ENCODE measurements at places on chromosomes 13 and 19.

DNA sequence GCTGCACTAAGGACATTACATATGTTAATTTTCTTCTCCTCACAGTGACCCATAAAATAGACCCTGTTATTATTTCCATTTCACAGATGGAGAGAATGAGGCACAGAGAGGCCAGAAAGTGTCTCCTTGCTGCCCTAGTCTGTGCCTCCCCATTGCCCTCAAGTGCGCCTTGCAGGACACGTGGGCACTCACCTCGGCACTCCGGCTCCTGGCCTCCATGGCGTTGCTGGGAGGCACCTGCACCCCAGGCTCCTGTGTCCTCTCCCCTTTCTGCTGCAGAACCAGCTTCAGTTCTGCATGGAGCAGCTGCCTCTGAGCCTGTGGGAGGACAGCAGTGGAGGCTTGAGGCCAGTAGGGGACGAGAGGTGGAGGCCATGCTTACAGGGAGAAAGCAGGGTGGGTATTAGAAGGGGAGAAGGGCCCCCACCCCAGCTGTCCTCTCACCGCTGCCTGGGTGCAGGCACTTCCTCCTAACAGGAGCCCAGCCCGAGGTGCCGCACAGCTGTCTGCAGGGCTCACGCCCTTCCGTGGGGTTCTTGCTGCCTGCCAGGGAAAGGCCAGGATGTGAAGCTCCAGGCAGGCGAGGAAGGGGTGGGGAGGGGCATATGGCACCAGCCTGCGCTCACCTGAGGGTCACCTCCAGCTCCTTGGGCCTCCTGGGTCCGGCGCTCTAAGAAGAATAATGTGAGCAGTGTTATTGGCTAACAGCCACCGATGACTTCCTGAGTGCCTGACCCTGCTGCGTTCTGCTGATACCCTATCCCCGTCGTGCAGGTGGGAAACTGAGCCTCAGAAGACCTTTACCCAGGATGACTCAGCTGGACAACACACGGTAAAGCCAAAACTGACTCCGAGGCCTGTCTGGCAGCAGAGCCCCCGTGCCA lies 5.2 kb downstream of the PRX start:
- no peak for DNase-seq

DNA sequence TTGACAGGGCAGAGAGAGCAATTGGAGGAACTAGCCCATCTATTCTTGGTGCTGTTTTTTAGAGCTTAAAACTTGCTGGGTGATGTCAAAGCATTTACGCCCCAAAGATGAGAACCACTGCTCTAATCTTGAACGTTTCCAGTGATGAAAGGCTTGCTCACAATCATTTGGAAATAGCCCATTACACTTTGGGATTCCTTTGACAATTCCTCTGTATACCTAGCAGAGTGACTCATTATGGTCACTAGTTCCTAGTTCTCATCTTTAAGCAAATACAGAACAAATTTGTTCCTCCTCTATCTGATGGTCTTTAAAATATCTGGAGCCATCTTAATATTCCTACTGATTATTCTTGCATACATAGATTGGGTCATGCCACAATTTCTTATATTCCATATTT lies 112.3 kb downstream of the GPC6 start:
- no peak for DNase-seq

GRCh38 chr13:107743526-107743925 lies 471.8 kb downstream of the LIG4 start:
- no peak for DNase-seq

- DNase-seq: no peak
Observed at GRCh38 chr13:26606631-26607030, 49.1 kb downstream of the WASF3 start.

DNA sequence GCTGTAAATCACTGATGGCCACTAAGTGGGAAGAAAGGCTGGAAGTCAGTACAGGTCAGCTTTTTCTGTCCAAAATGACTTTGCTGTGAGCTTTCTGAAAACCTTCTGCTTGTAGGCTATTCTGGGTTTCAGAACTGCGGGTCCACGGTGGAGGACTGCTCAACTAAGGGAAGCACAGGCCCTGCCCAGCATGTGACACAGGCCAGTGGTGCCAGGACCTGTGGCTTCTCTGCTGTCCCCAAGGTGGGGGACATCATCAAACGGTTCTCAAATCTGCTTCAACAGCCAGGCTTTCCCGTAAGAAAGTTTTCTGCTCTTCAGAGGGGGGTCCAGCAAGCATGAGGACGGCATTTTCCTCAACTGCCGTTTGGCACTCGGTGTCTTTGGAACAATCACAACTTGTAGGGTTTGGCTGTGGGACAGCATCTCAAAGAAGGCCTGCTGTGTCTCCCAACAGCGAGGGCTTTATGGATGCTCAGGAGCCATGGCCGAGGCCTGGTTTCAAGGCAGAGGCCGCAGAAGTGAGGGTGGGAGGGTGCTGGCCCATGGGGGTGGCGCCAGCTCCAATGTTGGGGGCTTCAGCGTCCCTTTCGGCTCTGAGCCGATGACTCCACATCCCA lies 3.8 kb downstream of the SGTA start:
- DNase-seq: no peak

GRCh38 chr19:52936954-52937325 lies 13.7 kb upstream of the ZNF888 start:
- no peak for DNase-seq

GRCh38 chr13:101941095-101941783 lies 460.6 kb downstream of the FGF14 start:
- no peak for DNase-seq

DNA sequence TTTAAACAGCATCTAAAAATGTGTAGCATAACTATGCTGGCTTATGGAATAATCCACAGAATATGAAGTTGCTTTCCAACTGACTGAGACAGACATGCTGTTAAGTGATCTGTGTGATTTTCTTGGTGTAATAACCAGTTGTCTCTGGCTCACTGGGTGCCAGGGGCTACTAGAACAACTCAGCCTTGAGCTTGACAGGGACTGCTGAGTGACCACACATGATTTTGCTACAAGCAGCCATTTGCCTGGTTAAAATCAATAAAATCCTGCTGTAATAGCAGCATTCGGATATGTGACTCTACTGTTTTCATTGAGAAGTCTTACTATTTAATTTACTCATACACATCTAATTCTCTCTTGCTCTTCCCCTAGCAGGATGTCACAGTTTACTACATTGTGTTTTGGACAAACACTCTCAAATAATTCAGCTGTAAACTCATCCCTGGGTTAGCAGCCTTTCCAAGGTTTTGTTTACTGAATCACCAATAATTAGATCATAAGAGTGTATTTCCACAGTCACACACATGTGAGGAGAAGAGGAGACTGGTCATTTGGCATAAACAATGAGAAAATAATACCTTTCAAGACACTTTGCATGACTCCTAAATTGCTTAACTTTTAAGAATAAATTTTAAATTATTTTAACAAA lies 426.2 kb downstream of the PCDH9 start:
- no peak for DNase-seq

DNA sequence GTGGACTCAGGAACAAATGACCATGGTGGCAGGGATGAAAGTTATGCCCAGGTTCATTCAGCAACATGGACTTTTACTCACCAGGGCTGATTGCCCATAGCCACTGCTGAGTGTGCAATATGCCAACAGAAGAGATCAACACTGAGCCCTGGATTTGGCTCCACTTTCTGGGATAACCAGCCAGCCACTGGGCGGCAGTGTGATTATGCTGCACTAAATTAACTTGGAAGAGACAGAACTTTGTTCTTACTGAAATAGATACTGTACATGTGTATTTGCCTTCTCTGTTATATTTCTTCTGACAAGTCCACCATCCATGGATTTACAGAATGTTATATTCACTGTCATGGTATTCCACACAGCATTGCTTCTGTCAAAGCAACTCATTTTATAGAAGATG lies 257.4 kb downstream of the TDRD3 start:
- no peak for DNase-seq

- DNase-seq: no peak
Observed at GRCh38 chr13:28455580-28456194, 39.2 kb downstream of the FLT1 start.

DNA sequence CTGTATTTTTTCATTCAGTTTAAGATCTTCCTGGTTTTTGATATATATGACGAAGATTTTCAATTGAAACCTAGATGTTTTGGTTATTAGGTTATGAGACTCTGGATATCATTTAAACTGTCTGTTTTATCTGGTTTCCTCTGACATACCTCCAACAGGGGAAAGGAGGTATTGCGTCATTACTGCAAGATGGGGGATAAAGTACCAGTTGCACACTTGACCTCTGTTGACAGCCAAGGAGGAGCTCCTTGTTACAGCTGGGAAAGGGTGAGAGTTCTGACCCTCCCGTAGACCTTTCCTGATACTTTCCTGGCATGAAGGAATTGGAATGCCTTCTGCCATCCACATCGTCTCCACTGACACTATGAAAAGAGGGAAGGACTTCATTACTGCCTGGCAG lies 82.0 kb upstream of the SHISA2 start:
- DNase-seq: no peak

Measured in stimulated activated CD8-positive, alpha-beta memory T cell treated with anti-CD3 and anti-CD28 coated beads, Interleukin-4, amount 100 ng/mL, for 1 hour (primary cell).